ENCODE measurements at places on chromosomes 7 and 10. TPM values are rescaled to one million over a fixed set of nuclear protein-coding genes. Genes with fewer than 3 reads are reported as not detected.
A peak's percentile ranks its signal among the peaks of the same experiment; 100 is the strongest.

- DNase-seq = no peak
These were observed 53.8 kb downstream of the PARP12 start for GRCh38 chr7:140008755-140009610.

- DNase-seq = peak; percentile 72
These were observed 19.1 kb upstream of the ARMS2 start for GRCh38 chr10:122435212-122435827.

- no peak for DNase-seq
These were observed 167.6 kb upstream of the TMEM72 start for GRCh38 chr10:44743535-44743934.

DNA sequence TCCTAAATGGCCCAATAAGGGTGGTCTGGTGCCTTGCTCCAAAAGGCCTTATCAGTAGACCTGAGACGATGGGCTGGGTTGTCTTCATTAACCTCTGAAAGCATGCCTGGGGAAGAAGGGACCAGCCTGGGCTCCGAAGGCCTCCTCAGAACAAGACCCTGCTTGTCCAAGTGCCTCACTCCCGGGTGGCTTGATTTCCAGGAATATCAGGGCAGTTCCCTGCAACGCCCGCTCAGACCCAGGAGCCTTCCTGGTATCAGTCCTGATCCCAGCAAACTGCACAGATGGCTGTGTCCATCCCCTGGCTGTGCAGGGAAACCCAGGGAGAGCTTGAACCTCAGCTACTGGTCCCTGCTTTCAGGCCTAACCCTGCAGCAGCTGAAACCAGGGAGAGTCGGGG, 49.9 kb upstream of the CUX1 start:
- DNase-seq = no peak

DNA sequence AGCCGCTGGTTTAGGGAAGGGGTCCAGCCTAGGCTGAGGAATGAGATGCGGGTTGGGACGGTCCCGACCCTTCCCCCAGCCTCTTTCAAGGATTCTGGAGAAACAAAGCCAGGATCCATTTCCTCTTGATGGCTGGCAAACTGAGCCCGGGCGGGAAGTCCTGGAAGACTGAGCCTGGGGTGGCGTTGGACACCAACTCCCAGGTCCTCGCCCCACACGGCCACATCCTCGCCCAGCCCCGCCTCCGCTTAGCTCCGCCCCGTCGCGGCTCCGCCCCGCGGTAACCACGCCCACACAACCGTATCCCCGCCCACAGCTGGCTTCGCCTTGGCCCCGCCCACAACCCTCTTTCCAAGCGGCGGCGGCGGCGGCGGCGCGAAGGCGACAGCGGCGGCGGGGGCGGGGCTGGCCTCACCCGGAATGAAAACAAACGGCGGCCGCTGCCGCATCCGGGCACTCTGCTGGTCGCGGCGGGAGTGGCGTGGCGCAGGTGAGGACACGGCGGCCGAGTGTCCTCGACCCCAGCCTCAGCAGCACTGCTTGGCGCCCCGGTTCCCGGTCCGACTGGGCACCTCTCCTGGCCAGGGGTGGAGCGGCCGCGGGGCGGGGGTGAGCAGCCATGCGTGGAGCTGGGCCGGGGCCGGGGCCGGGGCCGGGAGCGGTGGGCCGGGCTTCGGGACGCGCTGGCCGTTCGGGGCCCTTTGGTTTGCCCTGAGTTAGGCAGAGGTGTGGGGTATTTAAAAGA, at the start of gene NUB1:
Gene NUB1, plus strand, starts transcription at position 456 of the 745 bp plus-strand sequence. CDS start 3,538 bp downstream, outside the sequence.
- peak; percentile 93 for DNase-seq

GRCh38 chr7:90749774-90750173, 153.7 kb downstream of the CDK14 start:
- DNase-seq = peak; percentile 29

DNA sequence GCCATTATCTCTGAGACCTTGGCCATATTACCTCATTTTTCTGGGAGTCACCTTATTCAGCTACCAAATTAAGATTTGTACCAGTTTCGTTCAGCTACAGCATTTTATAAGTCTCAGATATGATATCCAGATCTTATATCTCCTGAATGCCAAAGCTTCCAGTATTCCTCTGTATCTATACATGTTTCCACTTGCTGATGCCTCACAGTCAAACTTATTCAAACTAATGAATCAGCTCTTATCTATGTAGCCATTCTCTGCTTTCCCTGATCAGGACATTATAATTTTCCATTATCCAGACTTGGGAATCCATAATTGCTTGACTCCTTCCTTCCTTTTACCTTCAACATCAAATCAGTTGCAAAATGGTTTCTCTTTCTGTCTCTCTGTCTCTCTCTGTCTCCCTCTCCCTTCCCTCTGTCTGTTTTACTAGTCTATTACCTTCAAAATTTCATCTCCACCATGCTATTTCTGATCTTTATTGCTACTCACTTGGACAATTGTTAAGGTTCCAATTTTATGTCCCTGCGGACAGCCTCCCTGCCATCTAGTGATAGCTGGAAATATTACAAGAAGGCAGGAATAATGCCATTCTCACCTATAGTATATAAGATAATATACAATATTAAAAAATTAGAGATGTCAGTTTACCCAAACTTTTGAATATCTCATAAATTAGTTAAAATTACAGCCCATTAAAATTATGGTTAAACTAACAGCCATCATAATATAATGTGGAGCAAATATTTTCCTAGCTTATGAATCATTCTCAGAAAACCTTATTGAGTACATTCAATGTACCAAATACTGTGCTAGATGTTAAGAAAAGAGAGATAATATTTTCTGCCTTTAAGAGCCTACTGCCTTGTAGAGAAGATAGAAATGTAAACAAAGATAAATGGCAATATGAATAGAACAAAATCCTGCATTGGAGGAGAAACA, 89.8 kb downstream of the PCLO start:
- DNase-seq = peak; percentile 1

GRCh38 chr7:153413540-153414287, 638.5 kb upstream of the DPP6 start:
- no peak for DNase-seq

NCF1 gene
- not detected for total RNA-seq
